ENCODE measurements at places on chromosomes 2 and 18.

DNA sequence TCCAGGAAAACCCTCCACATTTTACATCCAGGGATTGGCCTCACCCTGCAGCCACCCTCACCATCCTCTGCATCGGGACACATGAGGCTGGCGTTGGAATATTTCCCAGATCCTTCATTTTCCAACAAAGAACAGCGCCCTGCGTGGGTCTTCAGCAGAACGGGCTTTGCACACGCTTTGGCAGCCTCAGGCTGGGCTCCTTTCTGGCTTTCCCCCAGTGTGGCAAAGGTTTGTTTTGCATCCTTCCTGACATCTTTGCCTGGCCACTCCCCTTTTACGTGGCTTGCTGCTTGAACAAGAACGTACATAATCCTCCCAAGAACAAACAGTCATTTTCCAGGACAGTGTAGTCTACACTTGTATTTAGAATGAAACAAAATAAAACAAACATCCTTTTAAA lies 25.6 kb upstream of the GREB1 start:
- no peak for DNase-seq

DNA sequence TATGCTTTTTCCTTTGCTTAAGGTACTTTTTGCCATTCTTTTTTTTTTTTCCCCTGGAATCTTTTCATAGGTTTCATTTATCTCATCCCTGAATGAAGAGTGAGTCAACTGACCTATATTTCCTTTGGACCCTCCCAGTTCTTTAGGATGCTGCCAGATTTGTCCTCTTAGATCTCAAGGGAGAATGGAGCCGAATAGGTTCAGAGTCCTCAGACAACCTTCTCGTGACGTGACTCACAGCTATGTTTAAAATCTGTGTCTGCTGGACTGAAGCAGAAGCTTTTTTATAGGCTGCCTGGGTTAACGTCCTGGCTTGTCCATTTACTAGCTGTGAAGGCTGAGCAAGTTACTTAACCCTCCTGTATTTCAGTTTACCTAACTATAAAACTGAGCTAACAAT lies 358.6 kb downstream of the DLGAP1 start:
- no peak for DNase-seq

DNA sequence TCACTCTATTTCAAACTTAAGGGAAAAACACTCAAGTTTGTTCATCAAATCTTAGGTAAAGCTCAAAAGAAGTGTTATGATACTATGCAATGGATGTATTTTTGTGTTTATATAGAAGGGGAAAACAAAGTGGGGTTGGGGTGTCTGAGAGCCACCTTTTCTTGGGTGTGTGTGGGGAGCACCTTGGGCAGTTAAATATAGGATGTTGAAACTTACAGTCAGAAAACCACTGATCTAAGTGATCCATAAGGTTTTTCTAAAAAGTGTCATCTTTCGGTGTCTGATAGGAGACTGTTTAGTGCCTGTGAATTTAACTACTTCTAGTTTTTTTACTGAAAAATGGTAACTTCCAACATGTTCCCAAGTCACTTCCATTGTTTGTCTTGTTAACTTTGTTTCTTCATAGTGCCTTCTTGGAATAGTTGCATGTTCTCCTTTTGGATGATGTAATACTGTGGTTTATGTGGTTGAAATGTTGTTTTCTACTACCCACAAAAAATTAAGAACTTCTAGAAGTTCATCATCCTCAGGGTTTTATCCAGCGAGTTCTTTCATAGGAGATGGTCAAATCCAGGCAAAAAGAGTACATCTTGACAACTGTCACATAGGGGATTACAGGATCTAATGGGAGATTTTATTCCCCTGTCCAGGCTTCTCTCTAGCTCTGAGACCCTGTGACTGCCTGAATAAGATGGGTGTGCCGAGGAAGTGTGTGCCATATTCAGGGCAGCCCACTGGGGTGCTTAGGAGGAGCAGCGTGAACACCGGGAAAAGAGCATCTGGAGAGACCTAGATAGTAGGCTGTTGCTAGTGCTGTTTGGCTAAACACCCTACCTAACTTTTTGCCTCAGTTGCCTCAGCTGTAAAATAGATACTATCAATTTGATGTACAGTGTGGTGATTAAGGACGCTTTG lies 46.2 kb downstream of the CAB39 start:
- no peak for DNase-seq

DNA sequence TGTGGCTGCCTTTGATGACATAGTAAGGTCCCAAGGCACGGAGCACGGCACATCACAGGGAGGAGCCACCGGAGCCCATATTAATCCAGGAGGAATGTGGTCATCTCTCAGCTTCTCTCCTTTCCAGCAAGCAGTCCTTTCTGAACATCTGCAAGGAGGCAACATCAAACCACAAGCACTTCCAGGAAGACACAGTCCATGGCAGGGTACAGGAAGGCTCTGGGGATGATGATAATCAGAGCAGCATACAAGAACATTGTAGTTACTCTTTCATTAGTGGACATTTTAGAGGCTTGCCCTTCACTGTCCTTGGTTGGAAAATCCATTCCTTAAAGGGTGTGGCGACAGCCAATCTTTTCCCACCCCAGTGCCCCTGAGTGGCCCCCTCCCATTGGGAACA lies 31.1 kb downstream of the YPEL5 start:
- DNase-seq, result no peak

- no peak for DNase-seq
These were observed 220.3 kb downstream of the ANAPC1 start for GRCh38 chr2:111663471-111664274.

DNA sequence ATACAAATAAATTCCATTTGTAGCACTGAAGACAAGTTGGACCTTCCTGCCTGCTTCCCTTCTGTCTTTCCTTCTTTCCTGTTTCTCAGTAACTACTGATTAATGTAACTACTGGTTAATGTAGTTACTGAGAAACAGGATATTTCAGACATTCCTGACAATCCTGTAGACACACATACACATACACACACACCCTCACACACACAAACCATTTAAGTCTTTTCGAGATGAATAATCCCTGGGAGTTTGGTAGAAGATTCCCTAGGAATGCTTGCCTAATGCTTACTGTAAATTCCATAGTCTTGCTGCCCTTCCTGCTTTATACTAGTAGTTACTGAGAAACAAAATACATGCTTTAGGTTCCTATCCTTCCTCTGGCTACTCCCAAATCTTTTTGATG lies 83.9 kb downstream of the PIK3C3 start:
- no peak for DNase-seq

DNA sequence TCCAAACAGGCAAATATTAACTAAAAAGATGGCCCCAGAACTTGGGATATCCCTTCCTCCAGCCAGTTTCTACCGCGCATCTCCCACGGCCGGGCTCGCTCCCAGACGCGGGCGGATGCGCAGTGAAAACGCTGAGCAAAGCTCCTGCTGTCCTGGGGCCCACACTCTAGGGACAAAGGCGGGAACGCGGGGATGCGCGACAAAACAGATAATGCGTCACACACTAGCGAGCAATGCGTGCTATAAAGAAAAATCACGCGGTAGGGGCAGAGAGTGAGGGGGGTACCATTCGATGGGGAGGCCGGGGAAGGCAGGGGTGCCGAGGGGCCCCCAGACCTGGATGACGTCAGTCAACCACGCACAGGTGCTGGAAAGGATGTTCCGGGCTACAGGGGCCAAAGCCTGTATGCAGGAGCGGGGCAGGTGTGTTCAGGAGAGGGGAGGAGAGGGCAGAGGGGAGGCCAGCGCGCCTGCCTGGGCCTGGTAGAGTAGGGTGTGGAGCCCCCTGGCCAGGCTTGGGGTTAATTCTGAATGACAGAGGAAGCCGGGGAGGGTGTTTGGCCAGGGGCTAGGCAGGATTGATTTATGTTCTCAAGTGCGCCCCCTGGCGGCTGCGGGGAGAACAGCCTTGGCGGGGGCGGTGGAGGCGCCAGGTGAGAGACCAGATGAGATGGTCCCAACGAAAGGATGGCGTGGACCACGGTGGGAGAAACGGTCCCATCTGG lies 14.9 kb upstream of the ITM2C start:
- DNase-seq, result peak; percentile 86

GRCh38 chr2:238339814-238340213 lies 19.5 kb downstream of the TRAF3IP1 start:
- peak; percentile 16 for DNase-seq

- no peak for DNase-seq
These were observed 278.8 kb downstream of the TNS1 start for GRCh38 chr2:217723981-217724380.

- peak; percentile 11 for DNase-seq
These were observed 54.0 kb downstream of the GATA6 start for GRCh38 chr18:22223254-22223964.

GRCh38 chr2:53033411-53033810 lies 734.2 kb upstream of the CHAC2 start:
- DNase-seq, result no peak

DNA sequence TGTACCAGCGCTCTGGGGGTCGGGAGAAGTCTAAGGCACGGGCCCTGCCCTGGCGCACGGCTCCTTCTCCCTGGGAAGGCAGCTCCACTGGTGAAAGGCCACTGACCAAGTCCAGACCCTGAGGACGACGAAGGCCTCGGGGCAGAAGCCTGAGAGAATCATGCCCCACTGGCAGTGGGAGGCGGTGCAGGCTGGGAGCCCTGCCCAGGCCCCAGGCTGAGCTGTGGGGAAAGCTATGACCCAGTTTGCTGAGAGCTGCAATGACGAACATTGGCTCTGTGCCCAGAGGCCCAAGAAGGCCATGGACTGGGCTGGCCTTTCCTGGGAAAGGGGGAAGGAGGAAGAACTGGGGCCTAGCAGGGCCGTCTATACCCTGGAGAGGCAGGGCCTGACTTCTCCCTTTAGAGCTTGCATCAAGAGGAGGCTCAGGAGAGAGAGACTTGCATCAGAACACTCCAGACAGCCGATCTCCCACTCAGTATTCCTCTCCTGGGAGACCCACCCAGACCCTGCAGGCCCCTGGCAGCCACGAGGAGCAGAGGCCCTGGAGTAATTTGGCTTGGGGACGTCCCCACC lies 32.9 kb downstream of the HS1BP3 start:
- peak; percentile 8 for DNase-seq

- no peak for DNase-seq
These were observed 11.2 kb downstream of the DGUOK start for GRCh38 chr2:73937899-73938298.

- DNase-seq, result no peak
These were observed 53.2 kb upstream of the ADAM23 start for GRCh38 chr2:206390181-206390580.

DNA sequence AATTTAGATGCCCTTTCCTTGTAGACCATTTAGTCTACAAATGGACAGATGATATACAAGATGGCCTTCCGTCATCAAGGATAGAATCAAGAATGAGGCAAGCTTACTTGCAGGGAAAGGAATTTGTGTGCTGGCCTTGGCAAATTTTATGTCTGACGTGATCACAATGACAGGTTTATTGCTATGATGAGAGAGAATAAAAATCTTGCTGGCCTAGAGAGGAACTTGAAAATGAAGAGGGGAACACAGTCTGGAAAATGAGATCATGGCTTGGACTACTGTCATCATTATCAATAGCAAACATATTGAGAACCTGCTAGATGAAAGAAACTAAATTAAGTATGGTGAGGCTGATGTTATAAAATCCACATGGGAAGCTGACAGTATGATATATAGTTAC lies 66.0 kb downstream of the CSRNP3 start:
- no peak for DNase-seq

- no peak for DNase-seq
These were observed 31.8 kb downstream of the NYAP2 start for GRCh38 chr2:225431105-225431863.

DNA sequence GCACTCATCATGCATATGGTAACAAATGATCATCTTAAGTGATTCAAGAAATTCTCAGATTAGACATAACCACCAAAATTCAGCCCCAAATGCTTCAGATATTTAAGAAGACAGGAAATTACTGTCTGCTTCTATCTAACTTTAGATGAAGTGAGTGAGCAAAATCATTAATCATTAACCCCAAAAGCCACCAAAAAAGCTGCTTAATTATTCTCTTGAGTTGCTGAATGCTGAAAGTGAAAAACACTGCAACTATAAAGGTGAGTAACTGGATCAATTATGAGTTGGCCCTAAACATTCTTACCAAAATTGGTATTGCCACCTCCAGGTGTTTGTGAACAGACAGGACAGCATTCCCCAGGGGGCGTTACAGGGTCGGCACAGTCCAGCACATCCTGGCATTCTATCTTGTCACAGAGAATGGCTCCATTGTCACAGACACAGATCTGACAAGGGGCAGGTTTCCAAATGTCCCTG lies 69.6 kb downstream of the COL5A2 start:
- no peak for DNase-seq

DNA sequence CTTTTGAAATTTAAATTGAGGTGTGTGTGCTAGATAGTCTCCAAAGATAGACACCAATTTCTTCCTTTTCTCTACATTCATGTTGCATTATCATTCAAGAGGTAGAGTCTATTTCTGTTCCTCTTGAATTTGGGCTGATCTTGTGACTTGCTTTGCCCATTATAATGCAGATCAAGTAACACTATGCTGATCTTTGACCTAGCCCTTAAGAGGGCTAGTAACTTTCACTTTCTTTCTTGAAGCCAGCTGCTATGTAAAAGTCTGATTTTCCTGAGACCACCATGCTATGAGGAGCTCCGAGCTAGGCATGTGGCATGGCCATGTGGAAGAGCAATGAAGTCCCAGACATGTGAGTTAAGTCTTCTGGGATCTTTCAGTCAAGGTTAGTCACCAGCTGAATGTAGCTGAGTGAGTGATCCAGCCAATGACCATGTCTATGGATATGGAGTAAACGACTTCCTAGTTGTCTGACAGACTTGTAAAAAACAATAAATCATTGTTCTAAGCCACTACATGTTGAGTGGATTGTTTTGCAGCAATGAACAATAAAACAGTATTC lies 189.4 kb upstream of the CWC22 start:
- no peak for DNase-seq

DNA sequence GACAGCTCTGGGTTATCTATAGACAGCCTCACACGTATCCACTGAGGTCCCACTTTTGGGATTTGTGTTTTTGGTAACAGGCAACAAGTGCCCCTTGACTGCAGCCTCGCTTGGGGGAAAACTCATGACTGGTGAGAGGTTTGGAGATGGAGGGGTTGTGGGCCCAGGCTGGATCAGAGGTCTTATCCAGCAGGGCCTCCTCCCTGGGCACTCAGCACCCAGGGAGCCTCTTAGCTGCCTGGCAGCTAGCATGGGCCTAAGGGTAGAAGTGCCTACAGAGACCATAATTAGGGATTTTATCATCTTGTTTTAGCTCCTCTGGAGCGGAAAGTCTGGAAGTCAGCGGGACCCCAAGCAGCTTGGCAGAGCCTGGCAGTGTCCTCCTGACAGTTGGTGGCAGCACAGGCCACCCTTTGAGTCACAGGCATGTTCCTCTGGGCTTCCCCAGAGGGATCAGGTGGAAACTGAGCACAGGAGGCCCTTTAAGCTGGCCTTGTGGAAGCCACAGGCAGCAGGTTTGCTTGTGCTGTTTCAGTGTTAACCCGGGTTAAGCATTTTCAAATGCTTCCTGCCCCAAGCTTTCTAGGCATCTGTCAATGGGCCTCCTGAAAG lies 143.1 kb downstream of the KCTD1 start:
- DNase-seq, result peak; percentile 41

Data from activated CD4-positive, alpha-beta T cell treated with anti-CD3 and anti-CD28 coated beads for 36 hours (primary cell).